ENCODE measurements at places on chromosomes 12 and 14.

DNA sequence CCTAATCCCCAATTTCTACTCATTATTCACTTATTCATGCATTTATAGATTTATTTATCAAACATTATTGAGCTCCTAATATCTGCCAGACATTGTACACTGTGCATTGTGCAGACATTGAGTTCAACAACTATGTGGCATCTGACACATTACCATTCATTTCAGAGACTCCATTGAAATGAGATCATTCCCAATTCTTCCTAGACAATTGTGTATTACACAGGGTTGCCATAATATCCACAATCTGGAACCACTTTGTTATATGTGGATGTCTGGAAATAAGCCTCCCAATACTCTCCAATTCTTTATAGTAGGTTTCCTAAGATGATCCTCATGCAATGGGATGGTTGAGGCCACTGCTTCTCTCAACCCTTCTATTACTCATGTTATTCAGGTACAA is 165.0 kb downstream of the OTOGL start:
- no peak for DNase-seq

DNA sequence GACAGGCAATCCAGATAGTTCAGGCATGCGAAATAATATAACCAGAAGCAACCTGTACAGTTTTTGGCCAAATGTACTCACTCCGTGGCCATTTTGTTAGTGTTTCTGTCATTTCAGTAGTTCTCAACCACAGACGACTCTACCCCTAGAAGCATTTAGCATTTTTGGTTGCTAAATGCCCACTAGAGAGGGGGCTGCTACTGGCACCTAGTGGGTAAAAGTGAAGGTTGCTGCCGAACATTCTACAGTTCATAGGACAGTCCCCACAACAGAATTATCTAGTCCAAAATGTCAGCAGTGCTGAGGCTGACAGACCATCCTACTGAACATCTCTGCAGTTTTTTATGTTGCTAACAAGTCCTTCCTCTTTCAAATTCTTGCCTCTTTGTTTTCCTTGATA is 107.4 kb downstream of the TSHR start:
- DNase-seq, result no peak

GRCh38 chr14:75653563-75653962 is 7.1 kb downstream of the ERG28 start:
- no peak for DNase-seq

DNA sequence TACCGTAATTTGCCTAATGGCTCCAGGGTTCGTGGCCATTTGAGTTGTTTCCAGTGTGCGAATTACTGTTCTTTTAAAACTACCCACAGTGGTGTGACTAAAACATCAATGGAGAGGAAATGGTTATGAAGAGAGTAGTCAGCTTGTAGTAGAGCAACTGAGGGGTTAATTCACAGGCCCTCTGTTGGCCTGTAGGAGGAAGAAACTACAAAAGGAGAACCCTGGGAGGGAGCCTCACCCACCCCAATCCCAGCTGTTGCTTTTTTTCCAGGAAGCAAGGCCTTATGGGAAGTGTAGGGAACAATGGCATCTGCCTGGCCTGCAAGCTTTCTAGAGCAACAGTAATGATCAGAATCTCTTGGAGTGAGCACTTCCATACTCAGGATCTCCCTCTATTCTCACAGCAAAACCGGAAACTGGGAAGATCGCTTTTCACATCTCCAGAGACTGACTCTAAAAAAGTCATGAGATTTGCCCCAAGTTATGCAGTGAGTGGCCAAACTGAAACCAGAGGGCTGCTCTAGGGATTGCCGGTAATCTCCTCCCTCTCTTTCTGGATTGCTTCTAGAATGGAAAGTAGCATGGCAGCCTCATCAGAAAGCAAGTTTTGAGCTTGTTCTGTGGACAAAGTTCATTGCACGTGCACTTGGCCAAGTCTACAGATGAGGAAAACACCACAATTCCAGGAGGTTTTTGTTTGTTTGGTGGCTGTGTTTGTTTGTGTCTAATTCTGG is 125.3 kb upstream of the PWP1 start:
- no peak for DNase-seq

DNA sequence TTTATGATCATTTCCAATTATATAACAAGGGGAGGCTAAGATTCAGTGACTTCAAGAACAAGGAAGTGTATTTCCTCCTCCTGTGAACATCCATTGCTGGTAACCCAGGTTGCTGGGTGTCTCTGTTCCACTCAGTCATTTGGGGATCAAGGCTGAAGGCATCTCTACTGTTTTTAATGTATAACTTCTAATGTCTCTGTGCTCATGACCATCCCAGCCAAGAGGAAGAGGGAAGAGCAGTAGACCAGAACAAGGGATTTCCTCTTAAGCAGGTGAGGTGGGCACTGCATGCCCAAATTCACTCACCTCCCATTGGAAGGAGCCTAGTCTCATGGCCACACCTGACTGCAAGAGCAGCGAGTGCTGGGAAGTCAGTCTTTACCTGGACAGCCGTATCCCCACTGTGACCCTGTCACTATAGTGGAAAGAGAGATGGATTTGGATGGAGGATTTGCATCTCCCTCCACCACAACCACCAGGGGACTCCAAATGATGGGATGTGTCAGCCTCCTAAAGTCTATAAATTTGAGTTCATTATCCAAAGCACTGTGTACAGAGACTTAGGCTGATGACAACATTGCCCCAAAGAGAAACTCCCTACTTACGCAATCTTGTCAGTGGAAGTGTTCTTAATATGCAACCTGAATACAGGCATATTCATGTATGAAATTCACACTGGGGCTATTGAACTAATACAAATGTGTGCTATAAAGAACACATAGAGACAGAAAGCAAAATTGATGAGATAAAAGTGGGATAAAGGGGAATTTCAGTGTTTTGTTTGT is 368.7 kb downstream of the TMEM132D start:
- no peak for DNase-seq

DNA sequence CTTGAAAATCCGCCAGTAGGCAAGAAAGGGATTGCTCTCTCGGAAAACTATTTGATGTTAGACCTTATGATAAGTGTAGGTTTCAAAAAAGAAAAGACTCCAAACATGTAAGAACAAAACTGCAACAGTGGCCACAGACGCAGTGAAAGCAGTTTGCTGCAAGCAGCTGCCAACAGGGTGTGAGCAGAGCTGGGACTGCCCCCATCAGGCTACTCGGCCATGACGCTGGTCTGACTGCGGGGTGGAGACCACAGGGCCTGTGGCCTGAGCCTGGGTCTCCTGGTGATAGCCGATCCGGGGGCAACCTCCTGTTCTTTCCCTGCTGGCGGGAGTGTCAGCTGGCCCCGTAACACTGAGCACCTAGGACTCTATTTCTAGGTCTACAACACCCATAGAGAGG is 63.2 kb downstream of the AMN start:
- no peak for DNase-seq

- DNase-seq, result no peak
Observed at GRCh38 chr12:25529738-25530137, 23.3 kb downstream of the LMNTD1 start.

- no peak for DNase-seq
Observed at GRCh38 chr14:103542605-103543088, 13.7 kb downstream of the TRMT61A start.

GRCh38 chr14:20782280-20782890 is 1.3 kb downstream of the RNASE6 start:
- no peak for DNase-seq

DNA sequence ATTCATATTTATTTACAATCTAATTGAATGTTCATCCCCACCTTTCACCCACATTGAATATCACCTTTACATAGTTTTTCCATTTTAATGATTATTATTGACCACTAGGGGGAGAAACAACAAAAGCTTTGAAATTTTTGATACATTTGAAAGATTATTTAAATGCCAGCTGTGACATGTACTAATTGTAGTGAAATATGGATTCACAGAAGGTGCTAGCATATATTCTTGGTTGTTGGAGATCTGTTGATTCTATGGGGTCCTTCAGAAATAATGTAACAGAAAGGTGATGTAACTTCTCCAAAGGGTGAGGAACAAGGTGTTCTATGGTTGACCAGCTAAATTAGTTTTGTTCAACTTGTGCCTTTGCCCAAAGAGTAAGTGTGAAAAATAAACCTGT is 22.4 kb upstream of the GPR33 start:
- no peak for DNase-seq

DNA sequence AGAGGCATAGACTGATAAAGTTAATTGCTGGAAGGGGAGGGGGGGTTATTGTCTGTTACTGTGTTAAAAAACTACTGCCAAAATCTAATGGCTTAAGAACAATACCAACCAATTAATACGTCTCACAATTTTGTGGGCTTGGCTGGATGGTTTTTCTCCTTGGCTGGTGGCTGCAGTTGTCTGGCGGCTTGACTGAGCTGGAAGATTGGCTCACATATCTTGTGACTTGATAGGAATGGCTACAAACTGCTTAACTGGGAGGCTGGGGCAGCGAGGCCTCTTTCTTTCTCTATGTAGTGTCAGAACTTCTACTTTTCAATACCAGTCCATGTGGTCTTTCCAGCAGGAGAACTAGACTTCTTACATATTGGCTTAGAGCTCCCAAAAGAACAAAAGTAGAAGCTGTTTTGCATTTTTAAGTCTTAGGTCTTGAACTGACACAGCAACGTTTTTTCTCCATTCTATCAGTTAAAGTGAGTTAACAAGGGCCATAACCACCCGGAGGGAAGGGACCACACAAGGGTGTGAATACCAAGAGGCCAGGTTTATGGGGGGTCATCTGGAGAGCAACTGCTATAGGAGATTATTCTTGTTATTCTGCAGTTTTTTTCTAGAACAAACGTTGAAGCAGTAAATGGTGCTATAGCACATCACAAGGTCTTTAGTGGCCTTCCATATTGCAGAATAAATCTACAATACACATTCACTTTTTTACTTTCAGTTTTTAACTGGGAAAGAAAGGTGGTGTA is 46.9 kb downstream of the ZDHHC17 start:
- no peak for DNase-seq

DNA sequence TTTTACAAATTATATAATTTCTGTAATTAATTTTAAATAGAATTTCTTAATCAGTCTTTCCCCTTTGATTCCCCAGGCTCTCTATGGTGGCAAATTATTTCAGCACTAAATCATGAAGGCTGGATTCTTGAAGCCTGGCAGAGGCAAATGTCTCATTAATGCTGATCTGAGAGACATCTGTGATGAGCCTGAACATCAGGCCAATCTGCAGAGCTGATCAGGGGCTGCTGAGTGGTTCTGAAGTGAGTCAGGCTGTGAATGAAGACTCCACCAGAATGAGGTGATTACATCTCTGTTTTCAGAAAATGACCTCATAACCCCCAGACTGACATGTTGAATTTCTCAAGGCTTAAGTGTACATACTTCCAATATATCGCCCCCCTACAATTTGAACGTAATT is 124.2 kb upstream of the MIS18BP1 start:
- no peak for DNase-seq

DNA sequence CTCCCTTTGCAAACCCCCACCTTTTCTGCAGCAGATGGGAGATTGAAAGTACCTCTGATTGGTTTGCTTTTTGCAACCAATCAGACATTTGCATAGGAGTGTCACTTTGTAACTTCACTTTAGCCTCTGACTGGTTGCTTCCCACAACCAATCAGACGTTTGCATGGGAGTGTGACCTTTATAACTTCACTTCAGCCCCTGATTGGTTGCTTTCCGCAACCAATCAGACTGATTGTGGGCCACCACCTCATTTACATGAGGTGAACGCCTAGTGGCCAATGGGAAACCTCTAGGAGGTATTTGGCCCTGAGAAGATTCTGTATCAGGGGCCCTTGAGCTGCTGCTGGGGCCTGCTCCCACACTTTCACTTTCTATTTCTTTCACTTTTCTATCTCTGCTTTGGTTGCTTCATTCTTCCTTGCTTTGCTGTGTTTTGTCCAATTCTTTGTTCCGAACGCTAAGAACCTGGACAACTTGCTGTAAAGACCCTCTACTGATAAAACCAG is 106.0 kb upstream of the PRICKLE1 start:
- no peak for DNase-seq

GRCh38 chr12:108907839-108908351 is 28.0 kb downstream of the DAO start:
- no peak for DNase-seq

- DNase-seq, result no peak
Observed at GRCh38 chr14:94903883-94904282, 134.0 kb upstream of the GSC start.

DNA sequence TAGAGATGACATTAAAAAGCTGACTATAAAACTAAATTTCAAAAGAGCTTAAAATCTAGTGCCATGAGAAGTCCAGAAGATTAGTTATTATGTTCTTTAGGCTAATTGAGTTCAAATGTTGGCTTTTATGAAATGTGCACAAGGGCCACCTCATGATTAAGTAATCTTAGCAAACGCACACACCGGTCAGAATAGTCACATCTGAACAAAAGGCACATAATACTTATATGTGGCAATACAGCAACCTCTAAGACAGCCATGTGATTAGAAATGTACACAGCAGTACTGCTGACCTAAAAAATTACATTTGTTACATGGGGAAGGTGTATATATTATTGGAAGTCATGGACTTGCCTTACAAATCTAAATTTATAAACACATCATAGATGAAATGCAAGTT is 344.7 kb upstream of the GARIN6 start:
- DNase-seq, result no peak

DNA sequence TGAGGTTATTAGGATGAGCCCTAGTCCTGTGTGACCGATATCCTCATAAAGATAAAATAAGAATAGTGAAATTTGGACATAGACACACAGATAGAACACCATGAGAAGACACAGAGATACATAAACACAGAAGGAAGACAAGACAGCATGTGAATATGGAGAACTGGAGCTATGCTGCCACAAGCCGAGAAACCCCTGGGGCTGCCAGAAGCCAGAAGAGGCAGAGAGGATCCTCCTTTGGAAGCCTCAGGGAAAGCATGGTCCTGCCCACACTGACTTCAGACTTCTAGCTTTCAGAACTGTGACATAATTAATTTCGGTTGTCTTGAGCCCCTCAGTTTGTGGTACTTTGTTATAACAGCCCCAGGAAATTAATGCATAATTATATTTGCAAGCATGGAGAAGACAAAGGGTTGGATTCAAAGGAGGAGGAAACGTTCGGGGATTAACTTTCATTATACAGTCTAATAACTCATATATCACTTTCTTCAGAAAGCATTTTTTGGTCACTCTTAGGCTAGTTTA is 1501.8 kb upstream of the FLRT2 start:
- DNase-seq, result no peak

DNA sequence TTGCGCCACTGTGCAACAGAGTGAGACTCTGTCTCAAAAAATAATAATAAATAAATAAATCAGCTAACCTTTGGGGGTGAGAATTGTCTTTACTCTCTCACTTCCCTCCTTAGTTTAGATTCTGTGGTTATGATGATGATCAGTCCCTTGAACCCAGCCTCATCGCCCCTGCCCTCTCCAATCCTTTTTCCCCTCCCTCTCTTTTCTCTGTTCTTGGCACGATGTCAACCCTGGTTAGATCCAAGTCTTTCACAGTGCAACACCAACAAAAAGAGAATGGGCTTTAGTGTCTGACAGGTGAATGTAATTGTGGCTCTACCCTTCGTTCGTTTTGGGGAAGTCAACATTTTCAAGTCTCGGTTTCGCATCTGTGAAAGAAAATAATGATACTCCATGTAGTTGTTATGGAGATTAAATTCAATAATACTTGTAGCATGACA is 59.0 kb downstream of the NTN4 start:
- no peak for DNase-seq

- DNase-seq, result no peak
Observed at GRCh38 chr14:44204061-44204835, 302.8 kb downstream of the FSCB start.

All from SIG-M5 (cell line).